ENCODE measurements at places on chromosomes 7 and 10.

DNA sequence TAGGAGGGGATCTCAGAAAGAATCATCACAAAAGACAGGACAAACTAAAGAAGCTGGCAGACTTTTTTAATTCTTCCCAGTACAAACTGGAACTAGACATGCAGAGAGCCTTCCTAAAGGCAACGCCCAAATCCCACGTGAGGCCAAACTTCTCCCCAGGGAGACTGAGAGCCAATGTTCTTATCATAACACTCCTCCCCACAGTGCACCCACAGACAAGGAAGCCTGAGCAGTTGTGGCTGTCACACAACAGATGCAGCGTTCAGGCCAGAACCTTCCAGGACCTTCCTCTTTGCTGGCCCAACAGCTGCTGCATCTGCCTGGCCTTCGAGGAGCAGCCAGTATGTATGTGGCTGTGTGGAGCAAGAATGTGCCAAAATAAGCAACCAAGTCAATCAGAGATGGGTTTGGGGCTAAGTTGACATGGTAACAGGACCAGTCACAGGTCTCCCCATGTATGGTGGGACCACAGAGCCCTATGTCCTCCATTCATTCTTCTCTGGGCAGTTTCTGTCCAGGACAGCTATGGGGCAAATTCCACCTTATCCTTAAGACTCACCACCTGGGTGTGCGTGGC is 34.9 kb downstream of the SRPK2 start:
- DNase-seq = no peak

DNA sequence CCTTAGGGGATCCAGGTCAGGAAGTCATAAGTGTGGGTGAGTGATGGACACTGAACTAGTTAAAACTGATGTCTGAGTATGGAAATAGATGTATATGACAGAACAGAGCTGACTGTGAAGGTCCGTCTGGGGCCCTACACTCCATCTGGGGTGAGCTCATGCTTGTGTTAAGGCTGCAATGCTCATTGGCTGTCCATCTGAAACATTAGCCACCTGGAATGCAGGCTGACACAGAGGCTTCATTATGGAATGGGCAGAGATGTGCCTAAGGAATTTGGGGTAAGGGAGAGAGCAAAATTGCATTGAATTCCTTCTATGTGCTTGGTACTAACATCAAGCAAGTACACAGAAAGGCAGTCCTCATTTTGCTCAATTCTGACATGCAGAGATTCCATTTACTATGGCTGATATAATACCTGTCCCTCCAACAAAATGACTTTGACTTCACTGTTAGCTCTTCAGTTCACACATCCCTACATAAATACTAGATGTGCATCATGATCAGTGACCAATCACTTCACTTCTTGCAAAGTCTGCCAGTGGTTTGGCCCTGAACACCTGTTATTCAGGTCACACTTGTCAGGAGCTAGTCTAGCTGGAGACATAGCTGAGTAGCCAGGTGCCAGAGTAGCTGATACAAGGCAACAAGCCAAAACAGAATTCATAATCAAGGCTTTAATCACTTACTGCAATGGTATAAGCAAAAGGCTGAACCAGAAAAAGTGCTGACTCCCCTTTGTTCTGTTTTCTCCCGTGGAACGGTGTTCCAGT is 128.9 kb upstream of the VWC2 start:
- DNase-seq = no peak

- DNase-seq = no peak
Measured at GRCh38 chr7:131726031-131726430, 169.6 kb upstream of the PODXL start.

DNA sequence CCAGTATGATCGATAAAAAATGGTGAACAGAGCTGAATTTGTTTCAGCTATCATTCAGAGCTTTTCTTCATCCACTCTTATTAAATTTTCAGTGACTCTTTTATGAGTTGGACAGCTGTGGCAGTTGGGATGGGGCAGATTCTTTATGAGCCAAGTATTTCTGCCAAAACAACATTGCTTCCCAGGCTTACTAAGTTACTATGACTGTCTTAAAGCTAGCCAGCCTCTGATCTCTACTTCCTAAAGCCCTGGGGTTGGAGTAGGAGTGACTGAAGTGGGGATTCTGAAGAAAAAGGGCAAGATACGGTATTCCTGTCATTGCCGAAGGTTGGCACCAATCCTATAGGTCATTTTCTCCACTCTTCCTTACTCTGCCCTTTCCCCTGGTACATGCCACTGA is 12.7 kb downstream of the RPP30 start:
- no peak for DNase-seq

DNA sequence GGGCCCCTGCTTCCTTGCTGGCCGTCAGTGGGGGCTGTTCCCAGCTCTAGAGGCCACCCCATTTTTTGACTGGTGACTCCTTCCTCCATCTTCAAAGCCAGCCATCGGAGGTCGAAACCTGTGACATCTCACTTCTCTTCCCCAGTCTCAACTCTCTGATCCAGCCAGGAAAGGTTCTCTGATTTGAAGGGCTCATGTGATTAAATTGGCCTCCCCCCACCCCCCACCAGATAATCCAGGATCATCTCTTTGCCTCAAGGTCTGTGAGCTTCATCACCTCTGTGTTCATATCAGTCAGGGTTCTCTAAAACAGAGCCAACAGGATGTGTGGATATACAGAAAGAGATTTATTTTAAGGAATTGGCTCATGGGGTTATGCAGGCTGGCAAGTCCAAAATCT is 5.6 kb upstream of the RAMP3 start:
- DNase-seq = no peak

DNA sequence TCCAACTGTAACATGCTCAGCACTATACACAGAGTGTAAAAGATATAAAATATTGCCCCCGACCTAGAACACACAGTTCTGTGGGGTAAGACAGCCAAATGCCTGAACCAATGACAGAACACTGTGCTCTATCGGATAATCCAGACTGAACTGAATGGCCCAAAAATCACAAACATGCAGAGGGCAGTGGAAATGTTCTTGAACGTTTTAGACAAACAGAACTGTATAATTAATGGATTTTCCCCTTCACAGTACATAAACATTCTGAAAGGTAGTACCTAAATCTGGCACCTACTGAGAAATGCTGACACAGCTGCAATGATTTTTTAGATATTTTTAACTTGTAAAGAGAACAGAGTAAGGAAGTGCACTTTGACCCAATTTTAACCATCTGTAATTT is 33.4 kb downstream of the PARD3 start:
- DNase-seq = no peak

DNA sequence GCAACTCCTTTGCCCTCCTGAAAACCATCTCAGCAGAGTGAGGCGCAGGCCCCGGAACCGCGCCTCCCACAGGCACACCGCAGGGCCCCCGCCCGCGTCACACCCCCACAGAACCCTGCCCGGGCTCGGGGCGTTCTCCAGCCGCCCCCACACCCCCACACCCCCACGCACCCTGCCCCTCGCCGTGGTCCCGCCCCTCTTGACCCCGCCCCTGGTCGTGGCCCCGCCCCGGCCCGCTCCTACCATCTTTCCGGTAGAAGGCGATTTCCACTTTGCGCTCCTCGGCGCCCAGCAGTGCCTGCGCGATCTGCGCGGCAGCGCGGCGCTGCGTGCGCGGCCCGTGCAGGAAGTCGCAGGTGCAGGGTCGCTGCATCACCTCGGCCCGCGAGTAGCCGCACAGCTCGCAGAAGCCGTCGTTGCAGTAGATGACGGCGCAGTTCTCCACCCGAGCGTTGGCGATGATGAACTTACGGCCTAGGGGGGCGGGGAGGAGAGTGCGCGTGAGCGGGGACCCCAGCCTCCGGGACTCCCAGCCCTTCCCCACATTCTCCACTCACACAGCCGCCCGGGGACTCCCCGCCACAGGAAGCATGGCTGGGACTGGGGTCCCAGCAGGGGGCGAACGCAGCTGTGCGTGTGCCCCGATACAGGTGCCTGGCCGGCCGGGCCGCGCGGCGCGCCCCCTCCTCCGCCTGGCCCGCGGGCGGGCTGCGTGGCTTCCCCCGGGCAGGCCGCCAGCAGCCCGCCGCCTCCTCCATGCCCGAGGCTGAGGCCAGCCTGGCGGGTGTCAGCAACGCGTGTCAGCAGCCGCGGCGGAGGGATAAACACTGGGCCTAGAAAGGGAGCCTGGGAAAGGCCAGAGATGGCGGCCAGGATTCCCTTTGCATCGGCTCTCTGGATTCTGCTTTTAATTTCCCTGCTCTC is 3.4 kb downstream of the KCNH2 start:
- DNase-seq = no peak

GRCh38 chr7:474605-475424 is 44.8 kb downstream of the PDGFA start:
- DNase-seq = no peak

GRCh38 chr10:99435986-99436638 is 5.7 kb upstream of the GOT1 start:
- peak; percentile 37 for DNase-seq

DNA sequence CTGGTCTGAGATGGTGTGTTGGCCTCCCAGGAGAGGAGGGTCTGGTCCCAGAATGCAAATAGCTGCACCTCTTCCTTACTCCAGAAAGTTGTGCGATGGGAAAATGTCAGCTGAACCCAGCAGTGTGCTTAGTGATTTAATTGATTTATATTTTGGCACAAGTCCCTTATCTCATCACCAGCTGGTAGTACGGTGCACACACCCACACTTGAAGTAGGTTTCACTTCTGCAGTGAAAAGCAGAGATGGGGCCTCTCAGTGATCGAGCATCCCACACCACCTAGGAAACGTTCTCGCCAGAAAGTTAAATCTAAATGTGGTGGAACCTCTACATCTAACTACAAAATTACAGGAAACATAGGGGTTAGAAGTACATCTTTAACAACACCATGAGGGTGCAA is 80.4 kb downstream of the UBE3C start:
- no peak for DNase-seq

DNA sequence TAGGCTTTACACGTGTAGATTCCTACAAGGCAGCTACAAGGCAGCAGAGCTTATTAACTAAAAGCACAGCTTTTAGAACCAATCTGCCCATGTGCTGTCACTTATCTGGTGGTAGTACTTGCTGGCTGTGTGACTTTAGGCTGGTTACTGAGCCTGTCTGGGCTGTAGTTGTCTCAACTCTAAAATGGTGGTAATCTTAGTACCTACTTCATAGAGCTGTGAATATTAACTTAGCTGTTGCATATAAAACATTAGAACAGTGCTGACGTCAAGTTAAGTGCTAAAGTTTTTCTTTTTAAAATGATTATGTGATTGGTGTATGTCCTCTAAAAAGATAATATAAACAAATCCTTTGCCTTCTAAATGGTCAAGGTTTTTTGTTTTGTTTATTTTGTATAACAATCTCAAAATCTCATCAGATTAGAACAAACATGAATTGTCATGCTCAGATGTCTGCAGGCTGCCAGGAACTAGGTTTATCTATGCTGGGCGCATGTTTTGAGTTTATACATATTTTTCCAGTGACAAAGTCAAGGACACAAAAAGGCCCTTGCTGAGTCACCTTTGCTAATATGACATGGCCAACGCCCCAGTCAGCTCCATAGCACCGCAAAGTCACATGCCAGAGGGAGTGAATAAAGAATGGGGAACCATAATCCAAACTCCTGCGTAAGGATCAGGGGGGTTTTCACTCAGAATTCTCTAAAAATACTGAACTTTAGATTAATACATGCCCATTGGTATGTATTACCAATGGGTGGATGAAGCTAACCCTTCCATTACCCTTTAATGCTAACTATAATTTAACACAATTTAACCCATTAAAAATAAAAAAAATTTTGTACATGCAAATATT is 39.8 kb upstream of the ARL4A start:
- DNase-seq = peak; percentile 56
